ENCODE measurements at places on chromosomes 7 and 10.

DNA sequence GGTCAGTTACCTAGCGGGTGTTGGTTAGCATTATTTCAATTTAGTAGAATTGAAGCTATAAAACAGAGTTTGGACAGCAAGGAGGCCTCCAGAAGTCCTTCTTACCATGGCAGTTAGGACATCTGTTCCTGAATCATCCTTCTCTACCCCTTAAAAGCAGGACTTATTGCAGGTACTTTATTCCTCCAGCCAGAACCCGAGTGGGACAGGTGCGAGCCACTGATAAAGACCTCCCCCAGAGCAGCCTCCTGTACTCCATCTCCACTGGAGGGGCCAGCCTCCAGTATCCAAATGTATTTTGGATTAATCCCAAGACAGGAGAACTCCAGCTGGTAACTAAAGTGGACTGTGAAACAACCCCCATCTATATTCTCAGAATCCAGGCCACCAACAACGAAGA is 54.6 kb downstream of the CDHR3 start:
- no peak for DNase-seq

- no peak for DNase-seq
Measured at GRCh38 chr7:2038931-2039728, 193.6 kb downstream of the MAD1L1 start.

- DNase-seq, result peak; percentile 61
Measured at GRCh38 chr10:59808896-59809643, 55.8 kb upstream of the MRLN start.

DNA sequence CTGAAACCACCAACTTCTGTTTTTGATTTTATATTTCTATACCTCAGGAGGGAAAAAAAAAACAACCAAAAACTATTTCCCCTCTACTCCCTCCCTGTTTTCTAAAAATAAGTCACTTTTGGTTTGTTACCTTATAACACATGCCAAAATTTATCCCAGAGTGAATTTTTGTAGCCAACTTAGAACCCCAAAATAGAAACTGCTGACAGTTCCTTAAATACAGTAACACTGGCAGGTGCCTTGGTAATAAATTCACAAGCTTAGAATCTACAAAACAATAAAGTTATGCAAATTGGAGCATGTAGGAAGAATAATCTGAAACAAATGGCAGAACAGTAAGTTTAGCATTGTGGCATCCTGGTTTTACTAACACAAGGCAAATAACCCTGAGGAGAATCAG is 165.0 kb upstream of the HDAC9 start:
- DNase-seq, result no peak

- DNase-seq, result peak; percentile 56
Measured at GRCh38 chr10:95214793-95215192, 20.8 kb downstream of the ACSM6 start.

- no peak for DNase-seq
Measured at GRCh38 chr7:135522509-135522908, 12.6 kb upstream of the CNOT4 start.

DNA sequence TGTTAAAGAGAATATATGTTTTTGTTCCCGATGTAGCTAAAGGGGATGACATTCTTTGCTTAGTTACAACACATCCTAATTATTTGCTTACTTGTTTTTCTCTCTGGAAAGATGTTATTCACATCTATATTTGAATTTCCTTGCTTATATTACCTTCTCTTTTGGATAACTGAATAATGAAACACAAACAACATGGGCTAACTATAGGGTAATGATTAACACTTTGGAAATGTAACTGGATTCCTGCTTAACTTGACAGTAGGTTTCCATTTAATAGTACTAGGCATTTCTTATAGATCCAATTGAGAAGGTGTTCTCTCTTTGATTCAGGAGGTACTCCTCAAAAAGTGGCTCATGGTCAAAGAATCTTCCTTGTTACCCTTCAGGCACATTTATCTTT is 141.1 kb downstream of the CCSER2 start:
- DNase-seq, result no peak

- no peak for DNase-seq
Measured at GRCh38 chr10:43943119-43943817, 294.6 kb upstream of the ZNF32 start.

DNA sequence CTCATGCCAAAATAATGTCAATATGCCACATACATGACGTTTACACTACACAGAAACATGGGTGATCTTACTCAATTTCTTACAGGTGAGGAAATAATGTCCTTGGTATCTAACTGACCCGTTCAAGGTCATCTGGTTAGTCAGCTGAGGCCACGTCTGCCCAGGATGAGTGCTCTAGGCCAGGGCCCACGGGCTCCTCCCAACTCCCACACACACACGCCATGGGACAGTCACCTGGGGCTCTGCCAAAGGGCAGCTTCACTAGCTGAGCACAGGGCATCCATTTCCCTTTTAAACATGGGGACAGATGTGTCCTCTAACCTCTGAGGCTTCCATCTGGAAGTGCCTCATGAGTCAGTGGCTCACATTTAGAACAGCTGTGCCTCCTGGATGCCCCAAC is 123.9 kb downstream of the TNS3 start:
- DNase-seq, result peak; percentile 99

- no peak for DNase-seq
Measured at GRCh38 chr7:26618898-26619297, 245.5 kb downstream of the SKAP2 start.

GRCh38 chr7:105127179-105127578 is 113.2 kb downstream of the KMT2E start:
- DNase-seq, result no peak

- DNase-seq, result peak; percentile 65
Measured at GRCh38 chr7:2478399-2478785, 2.2 kb upstream of the GRIFIN start.

GRCh38 chr10:30542895-30543288 is 86.7 kb downstream of the LYZL2 start:
- no peak for DNase-seq

DNA sequence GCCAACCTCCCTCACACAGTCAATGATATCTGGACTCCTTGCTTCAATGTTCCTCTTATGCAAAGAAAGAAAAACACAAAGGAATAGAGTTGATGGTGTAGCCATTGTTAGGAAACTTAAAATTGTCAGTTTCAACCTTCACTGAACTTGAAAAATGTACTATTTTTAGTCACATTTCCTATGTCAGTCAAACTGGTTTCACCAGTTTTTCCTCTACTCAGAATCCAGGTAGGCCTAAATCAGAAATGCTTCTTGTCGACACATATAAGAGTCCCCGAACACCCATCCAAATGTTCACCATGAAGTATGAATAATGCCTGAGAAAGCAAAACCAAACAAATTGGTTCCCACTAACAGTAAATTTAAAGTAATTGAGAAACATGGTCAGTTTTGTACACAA is 42.4 kb upstream of the ZMYND11 start:
- no peak for DNase-seq

DNA sequence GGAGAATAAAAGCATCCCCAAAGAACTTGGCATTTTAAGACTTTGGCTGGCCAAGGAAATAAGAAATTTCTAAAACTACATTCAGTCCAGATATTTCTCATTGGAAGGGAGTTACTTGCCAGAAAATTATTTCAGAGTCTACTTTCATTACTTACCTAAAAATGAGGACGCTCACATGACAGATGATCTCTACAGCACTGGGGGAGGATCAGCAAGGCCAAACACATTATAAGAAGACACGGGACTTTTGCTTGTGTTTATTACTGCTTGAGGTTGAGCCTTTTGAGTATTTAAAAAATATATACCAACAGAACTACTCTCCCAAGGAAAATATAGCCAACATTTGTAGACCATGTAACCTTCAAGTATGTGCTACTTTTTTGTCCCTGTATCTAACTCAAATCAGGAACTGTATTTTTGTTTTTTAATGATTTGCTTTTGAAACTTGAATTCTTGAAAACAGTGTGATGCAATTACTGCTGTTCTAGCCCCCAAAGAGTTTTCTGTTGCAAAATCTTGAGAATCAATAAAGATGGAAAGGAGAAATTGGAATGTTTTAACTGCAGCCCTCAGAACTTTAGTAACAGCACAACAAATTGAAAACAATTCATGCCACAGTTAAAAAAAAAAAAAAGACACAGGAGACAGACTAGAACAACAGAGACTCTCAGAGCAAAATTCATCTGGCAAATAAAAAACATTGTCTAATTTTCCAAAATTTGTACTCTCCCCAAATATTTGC is 128.1 kb downstream of the ZNF438 start:
- DNase-seq, result no peak

DNA sequence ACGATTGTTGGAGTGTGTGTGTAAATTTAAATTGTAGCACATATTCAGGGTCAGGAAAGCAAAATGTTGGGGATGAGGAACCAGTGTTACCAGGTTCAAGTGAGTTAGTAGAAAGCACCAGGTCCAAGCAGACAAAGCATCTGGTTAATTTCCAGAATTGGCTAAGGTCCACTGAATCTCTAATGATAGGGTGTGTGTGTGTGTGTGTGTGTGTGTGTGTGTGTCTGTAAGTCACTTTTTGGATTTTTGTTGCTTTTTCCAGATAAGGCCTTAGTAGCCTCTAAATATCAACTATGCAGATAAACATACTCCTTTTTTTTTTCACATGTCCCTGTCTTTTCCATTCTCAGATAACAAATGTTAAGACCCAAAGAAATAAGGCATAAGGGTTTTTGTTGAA is 36.6 kb upstream of the FMC1 start:
- no peak for DNase-seq

Data from fibroblast of mammary gland (primary cell).